ENCODE measurements at places on chromosomes 5 and 9. TPM values are rescaled to one million over a fixed set of nuclear protein-coding genes. Genes with fewer than 3 reads are reported as not detected.

KDM3B gene
- 60.6 TPM for total RNA-seq

MED10 gene
- total RNA-seq: 31.8 TPM

PDGFRB gene
- 120 TPM for total RNA-seq

PCDHB6 gene
- 0.75 TPM for total RNA-seq

KIAA1958 gene
- total RNA-seq: 14.2 TPM

DND1 gene
- total RNA-seq: 0.84 TPM

IQGAP2 gene
- total RNA-seq: 31.0 TPM

GCNT4 gene
- total RNA-seq: 2.8 TPM

PCDHGA1 gene
- 0.46 TPM for total RNA-seq

FANCG gene
- 9.4 TPM for total RNA-seq

OMD gene
- total RNA-seq: 6.5 TPM

MAN2A1 gene
- total RNA-seq: 43.6 TPM

SLC46A2 gene
- 17.0 TPM for total RNA-seq

TAF11L8 gene
- not detected for total RNA-seq

TUSC1 gene
- 15.0 TPM for total RNA-seq

GHR gene
- total RNA-seq: 6.6 TPM

PCDHB2 gene
- 3.8 TPM for total RNA-seq

TPPP gene
- total RNA-seq: 16.1 TPM

LRRTM2 gene
- total RNA-seq: 0.52 TPM

SLC45A2 gene
- total RNA-seq: not detected

NUTM2F gene
- not detected for total RNA-seq

LOX gene
- total RNA-seq: 26.8 TPM

STK32A gene
- total RNA-seq: 10.2 TPM

All from upper lobe of right lung (tissue), 1 donor.